Thyroid gland (tissue), 4 donors: ENCODE measurements at places on chromosomes 7 and 10. TPM values are rescaled to one million over a fixed set of nuclear protein-coding genes. Genes with fewer than 3 reads are reported as not detected.

DNA sequence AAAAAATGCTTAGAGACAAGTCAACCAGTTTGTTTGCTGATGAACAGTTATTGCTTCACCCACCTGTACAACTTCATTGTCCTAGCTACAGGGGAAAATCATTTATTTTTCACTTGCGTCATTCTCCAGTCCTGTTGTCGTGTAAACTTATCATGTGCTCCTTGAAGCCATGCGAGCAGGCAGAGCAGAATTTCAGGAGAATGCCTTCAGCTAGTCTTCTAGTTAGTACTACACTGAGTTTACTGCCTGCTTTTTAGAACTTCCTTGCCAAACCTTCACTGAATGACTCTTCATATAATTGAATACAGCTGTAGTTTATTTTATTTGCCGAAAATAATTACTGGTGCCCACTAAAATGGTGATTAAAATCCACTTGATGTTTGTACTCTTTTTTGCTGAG is 15.6 kb downstream of the RPA3 start:
- H3K4me3 ChIP-seq, result no peak overlapping the region
- no peak for DNase-seq
- no peaks in the 10 kb centered on the region for H3K36me3 ChIP-seq
- no peaks in the 10 kb centered on the region for H3K27me3 ChIP-seq
- H3K4me1 ChIP-seq, result peaks cover 24% of the 10 kb centered on the region
- H3K27ac ChIP-seq, result no peak overlapping the region

TMEM236 gene
- 1.3 TPM for total RNA-seq

ANKRD2 gene
- not detected for total RNA-seq

DNA sequence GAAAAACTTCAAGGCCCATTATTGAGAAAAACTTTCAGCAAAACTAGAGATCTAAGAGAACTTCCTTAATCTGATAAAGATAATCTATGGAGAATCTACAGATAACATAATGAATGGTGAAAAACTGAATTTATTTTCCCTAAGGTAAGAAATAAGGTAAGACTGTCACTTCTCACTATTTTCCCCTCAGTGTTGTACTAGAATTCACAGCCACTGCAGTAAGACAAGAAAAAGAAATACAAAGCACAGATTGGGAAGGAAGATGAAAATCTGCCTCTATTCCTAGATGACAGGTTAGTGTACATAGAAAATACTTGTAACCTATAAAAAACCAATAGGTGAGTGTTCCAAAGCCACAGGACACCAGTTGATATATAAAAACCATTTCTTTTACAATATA is 220.7 kb upstream of the SHH start:
- H3K27me3 ChIP-seq, result no peaks in the 10 kb centered on the region
- DNase-seq, result no peak
- H3K27ac ChIP-seq, result no peak overlapping the region
- no peaks in the 10 kb centered on the region for H3K36me3 ChIP-seq

OR13A1 gene
- not detected for total RNA-seq
